ENCODE measurements at places on chromosomes 5 and 9.

DNA sequence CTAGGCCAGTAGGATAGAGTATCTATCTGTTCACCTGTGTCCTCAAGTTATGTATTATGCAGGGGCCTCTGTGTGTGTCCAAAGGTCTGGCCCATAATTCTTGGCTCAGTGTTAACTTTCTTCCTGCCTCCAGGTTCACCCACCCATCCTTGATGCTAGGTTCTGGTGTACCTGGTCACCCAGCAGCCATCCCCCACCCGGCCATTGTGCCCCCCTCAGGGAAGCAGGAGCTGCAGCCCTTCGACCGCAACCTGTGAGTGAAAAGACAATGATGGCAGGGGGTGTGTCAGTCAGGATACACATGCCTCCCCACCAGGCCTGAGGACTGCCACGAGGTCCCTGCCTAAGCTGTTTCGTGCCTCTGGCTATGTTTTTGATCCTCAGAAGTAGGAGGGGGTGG is 27.6 kb downstream of the TCF7 start:
- no peak for DNase-seq

DNA sequence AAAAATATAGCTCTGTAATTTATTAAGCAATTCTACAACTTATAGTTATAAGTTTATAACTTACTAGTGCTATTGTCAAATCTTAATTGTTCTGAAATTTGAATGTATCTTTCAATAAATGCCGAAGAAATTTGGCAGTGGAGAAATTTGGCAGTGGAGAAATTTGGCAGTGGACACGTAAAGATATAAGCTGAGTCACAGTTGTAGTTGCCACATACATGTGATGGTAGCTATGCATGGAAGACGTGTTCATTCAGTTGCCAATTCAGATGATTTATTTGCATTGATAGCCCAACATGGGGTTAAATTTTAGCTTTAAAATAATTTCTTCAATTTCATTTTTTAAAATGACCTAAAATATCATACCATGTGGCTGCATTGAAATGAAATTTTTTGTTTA is 127.8 kb upstream of the NR4A3 start:
- DNase-seq, result no peak

DNA sequence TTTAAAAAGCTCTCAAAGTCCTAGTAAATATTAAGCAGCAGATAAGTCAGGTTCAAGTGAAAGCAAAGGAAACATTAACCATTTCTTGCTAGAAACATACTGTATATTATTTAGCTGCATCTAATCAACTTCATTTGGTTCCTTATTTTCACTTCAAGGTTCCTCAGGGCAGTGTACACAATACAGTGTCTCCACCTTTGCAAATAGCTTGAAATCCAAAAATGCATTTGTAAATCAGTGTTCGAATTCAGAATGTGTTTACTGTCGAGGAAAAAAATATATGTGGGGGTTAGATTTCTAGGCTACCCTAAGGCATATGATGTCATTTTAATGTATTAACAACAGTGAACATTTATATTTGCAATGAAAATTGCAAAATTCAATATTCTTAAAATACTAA is 436.0 kb downstream of the CETN3 start:
- no peak for DNase-seq

- DNase-seq, result no peak
These were observed 56.4 kb downstream of the ALDH7A1 start for GRCh38 chr5:126538579-126538978.

- DNase-seq, result no peak
These were observed 60.5 kb downstream of the GLDC start for GRCh38 chr9:6584881-6585597.

DNA sequence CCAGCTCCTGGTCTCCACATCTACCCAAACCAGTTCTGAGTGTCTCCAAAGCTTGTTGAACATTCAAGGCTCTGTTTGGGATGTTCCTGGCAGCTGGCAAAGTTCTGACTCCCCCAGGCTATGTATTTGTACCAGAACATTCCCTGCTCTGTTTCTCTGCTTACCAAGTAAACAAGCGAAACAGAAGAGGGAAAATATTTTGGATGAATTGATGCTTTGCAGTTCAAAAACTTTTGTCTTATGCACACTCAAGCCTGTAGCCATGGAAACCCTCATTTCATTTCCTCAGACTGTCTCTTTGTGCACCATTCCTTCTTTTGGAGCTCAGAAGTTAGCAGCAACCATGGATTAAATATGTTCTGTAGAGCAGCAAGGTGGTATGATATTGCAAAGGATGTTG is 145.8 kb downstream of the ACTL7B start:
- no peak for DNase-seq

GRCh38 chr5:181005791-181006190 is 17.1 kb downstream of the BTNL3 start:
- no peak for DNase-seq

DNA sequence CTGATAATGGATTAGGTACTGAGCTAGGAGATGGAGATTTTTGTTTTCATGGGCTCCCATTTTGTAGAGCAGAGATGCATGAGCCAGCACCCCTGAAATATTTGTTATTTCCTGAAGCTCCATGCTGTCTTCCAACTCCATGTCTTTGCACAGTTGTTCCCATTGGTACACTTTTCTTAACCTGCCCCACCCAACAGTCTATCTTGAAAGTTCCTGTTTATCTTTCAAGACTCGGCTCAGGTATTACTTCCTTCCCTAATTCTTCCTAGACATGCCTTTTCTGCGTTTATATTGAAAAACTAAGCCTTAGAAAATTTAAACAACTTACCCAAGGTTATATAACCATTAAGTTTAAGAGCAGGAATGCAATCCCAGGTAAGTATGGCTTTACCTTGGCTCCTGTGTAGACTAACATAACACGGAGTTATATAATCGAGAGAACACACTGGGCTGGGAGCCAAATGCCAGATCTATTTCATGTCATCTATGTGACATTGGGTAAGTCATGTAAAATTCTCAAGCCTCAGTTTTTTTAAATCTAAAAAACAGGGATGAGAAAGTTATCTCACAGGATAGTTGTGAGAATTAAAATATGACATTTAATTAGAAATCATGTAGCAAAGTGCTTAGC is 67.4 kb downstream of the LIX1 start:
- DNase-seq, result no peak

GRCh38 chr9:127116088-127116726 is 6.2 kb downstream of the ANGPTL2 start:
- DNase-seq, result no peak

GRCh38 chr5:172334196-172334595 is 50.6 kb upstream of the UBTD2 start:
- DNase-seq, result no peak

DNA sequence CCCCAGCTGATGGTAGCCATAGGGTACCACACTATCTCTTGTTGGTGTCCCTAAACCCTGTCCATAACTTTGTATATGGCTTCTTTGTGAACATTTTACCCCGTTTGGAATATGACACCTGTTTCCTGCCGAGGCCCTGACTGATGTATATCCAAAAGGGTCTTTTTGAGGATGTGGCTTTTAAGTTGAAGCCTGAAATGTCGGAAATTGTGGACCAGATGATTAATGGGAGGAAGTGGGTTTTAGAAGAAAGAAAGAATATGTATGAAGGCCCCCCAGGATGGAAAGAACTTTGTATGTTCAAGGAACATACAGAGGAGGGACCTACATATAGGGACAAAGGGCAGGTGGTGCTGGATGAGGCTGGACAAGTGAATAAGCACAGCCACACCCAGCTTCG is 16.7 kb upstream of the TNFSF8 start:
- no peak for DNase-seq

DNA sequence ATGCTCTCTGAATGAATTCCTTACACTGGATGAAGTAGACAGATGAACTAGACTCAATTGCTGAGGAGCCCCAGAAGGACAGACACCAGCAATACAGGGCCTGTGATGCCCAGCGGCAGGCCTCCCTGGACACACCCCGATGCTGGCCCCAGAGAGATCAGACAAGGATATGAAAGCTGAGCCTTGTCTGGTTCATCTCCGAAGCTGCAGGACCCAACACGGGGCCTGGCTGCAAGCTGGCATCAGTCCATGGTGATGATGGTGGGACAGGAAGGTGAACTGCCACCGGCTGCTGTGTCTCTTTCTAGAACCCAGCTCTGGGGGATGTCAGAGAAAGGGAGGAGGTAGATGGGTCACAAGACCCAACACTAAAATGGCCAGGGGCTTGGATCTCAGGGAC is 104.0 kb upstream of the LMX1B start:
- no peak for DNase-seq

- no peak for DNase-seq
These were observed 26.8 kb downstream of the ASS1 start for GRCh38 chr9:130471411-130472183.

GRCh38 chr9:112034216-112034611 is 137.6 kb downstream of the UGCG start:
- no peak for DNase-seq

- no peak for DNase-seq
These were observed at the start of gene LAMC3 for GRCh38 chr9:131008909-131009618. Gene LAMC3, plus strand, starts transcription at chr9:131009174. Its CDS starts 41 bp downstream, at chr9:131009215.

- DNase-seq, result no peak
These were observed 77.0 kb downstream of the IQGAP2 start for GRCh38 chr5:76479973-76480667.

DNA sequence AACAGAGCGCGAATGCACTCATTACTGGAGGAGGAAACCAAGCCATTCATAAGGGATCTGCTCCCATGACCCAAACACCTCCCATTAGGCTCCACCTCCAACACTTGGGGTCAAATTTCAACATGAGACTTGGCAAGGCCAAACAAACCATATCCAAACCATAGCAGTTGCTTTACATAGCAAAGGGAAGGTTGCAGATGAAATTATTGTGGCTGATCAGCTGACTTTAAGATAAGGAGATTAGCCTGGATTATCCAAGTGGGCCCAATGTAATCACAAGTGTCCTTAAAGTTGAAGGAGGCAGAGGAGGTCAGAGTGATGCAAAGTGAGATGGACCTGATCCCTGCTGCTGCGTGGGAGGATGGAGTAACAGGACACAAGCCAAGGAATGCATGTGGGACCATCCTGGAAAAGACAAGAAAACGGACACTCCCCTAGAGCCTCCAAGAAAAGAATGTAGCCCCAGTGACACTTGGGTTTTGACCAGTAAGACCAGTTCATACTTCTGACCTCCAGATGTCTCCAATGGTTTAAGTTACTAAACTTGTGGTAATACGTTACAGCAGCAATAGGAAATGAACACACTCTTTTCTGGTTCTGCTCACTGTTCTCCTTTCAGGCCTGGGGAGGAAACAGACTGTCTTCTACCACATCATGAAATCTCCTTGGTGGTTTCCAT is 167.3 kb downstream of the GNAQ start:
- DNase-seq, result no peak

DNA sequence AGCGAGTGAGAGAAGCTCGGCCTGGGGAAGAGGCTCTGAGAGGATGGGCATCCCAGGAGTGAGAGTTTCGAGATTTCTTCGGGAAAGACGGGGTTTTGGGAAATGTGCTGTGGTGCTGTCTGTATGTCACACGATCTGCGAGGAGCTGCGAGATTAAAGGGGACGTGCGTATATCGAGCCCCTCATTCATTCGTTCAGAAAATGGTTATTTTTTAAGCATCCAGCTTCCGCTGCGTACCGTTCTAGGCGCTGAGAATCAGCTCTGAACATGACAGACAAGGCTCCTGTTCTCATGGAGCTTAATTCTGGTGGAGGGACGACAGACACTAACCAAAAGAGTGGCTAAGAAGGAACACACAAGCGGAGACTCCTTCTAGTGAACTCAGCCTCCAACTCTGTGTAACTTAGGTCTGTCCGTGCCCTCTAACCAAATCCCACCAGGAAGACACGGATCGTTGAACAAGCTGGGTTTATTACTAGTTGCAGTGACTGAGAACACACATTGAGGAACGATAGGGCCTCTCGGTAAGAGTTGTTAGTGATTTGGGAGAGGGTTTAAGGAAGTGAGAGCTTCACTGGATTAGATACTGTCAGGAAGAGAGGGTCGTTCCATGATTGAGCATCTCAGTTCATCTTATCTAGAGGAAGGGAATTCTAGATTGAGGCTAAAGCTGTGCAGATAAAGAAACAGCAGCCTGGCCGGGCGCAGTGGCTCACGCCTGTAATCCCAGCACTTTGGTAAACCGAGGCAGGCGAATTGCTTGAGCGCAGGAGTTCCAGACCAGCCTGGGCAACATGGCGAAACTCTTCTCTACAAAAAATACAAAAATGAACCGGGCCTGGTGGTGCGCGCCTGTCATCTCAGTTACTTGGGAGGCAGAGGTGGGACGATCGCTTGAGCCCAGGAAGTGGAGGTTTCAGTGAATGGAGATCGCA is 1.0 kb upstream of the FBXW11 start:
- no peak for DNase-seq

- no peak for DNase-seq
These were observed 140.5 kb upstream of the TARS1 start for GRCh38 chr5:33300209-33300742.

GRCh38 chr9:121368745-121369144 is 1.3 kb downstream of the STOM start:
- DNase-seq, result no peak

DNA sequence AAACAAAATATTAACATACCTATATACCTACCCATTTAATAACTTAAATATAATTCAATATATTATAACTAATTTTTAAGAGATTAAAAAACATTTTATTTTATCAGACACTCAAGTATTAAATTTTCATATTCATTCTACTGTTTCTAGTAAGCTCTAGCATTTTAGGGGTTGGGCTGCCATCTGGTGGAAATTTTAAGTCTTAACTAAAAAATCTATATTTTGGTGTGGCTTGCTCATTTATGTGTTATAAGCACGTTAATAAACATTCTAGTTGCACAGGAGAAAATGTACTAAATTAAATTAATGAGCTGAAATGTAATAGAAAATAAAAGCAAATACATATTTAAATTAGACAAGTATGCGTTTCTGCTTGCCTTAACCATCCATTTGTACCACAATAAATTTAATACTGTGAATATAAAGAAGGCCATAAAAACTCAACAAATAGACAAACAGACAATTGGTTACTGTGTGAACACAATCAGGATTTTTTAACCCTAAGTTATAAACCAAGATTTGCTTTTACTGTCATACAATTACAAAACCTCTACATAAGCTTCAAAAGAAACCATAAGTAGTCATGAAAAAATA is 1728.3 kb upstream of the CDH9 start:
- DNase-seq, result no peak

GRCh38 chr5:83376461-83376860 is 95.1 kb upstream of the VCAN start:
- no peak for DNase-seq

- no peak for DNase-seq
These were observed 100.0 kb upstream of the CCDC152 start for GRCh38 chr5:42656651-42657015.

- DNase-seq, result no peak
These were observed 29.3 kb downstream of the AMBP start for GRCh38 chr9:114048533-114049415.

GRCh38 chr5:9776525-9776924 is 146.4 kb upstream of the TAS2R1 start:
- no peak for DNase-seq

- no peak for DNase-seq
These were observed 43.8 kb downstream of the GNA14 start for GRCh38 chr9:77604316-77604715.

DNA sequence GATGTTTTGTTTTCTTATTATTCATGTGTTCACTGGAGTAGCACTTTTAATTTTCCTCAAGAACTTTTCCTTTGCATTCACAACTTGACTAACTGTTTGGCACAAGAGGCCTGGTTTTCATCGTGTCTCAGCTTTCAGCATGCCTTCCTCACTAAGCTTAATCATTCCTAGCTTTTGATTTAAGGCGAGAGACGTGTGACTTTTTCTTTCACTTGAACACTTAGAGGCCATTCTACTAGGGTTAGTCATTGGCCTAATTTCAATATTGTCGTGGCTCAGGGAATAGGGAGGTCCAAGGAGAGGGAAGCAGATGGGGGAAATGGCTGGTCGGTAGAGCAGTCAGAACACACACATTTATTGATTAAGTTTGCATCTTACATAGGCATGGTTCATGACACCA is 94.0 kb downstream of the ZNF462 start:
- no peak for DNase-seq
